ENCODE measurements at places on chromosomes 6 and 20. TPM values are rescaled to one million over a fixed set of nuclear protein-coding genes. Genes with fewer than 3 reads are reported as not detected.

Gene CNBD2
- total RNA-seq, result 8.4 TPM

DNA sequence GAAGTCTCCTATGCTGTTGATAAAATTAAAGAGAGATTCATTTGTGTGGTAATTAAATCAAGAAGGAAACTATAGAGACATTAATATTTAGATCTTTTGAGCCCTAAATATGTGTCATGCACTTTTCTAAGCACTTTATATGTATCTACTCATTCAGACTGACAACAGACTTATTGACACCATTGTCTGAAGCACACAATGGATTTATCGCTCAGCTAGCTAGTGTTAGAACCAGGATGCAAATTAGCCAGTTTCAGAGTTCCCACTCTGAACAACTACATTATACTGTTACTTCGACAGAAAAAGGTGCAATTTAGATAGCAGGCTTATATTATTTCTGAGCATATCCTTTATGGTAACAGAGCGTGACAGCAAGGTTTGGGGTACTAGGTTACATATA is 27.7 kb upstream of the KIAA0408 start:
- DNase-seq, result no peak

DNA sequence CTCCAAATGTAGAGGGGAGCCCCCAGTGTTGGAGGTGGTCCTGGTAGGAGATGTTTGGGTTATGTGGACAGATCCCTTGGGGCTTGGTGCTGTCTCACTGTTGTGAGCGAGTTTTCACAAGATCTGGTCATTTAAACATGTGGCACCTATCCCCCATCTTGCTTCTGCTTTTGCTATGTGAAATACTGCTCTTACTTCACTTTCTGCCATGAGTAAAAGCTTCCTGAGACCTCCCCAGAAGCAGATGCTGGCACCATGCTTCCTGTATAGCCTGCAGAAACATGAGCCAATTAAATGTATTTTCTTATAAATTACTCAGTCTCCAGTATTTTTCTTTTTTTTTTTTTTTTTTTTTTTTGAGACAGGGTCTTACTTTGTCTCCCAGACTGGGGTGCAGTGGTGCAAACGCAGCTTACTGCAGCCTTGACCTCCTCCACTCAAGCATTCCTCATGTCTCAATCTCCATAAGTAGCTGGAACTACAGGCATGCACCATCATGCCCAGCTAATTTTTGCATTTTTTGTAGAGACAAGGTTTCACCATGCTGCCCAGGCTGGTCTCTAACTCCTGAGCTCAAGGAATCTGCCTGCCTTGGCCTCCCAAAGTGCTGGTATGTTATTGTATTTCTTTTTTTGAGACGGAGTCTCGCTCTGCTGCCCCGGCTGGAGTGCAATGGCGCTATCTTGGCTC is 177.1 kb downstream of the ALDH8A1 start:
- DNase-seq, result no peak

GRCh38 chr20:45366631-45367030 is 3.7 kb downstream of the SYS1 start:
- no peak for DNase-seq

DNA sequence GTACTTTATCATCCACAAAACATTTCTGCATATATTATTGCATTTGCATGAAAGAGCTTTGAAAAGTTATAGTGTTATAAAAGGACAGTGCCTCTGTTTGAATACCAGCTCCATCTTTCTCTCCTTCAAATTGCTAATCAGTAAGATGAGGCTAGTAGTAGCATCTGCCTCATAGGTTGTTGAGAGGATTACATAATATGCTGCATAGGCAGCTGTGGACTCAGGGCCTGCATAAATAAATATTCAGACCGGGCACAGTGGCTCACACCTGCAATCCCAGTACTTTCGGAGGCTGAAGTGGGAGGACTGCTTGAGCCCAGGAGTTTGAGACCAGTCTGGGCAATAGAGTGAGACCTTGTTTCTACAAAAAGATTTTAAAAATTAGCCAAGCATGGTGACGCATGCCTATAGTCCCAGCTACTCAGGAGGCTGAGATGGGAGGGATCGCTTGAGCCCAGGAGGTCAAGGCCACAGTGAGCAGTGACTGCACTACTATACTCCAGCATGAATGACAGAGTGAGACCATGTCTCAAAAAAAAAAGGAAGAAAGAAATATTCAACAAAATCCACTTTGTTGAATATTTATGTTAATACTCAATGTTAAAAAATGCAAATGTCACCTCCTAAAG is 18.3 kb upstream of the SEC63 start:
- no peak for DNase-seq

DNA sequence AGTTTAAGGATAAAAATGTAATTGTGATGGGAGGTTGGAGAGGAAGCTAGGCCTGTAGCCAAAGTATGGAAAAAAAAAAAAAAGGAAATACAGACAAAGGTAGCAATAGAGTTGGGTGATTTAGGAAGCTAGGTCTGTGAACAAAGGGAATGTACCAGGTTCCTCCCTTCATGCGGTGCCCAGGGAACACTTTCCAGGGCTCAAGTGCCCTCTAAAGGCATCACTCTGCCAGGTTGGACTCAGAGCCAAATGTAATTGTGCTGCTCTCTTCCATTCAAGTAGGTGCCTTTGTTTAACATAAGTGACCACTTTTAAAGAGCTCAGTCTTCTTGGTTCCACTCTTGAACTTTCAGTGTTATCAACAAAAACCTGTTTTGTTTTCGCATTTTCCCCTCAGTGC is 159.7 kb upstream of the AHI1 start:
- DNase-seq, result no peak

All from glomerular endothelial cell (primary cell).